ENCODE measurements at places on chromosomes 1 and 21.

- DNase-seq, result no peak
These were observed 47.7 kb downstream of the TTC13 start for GRCh38 chr1:230930986-230931385.

DNA sequence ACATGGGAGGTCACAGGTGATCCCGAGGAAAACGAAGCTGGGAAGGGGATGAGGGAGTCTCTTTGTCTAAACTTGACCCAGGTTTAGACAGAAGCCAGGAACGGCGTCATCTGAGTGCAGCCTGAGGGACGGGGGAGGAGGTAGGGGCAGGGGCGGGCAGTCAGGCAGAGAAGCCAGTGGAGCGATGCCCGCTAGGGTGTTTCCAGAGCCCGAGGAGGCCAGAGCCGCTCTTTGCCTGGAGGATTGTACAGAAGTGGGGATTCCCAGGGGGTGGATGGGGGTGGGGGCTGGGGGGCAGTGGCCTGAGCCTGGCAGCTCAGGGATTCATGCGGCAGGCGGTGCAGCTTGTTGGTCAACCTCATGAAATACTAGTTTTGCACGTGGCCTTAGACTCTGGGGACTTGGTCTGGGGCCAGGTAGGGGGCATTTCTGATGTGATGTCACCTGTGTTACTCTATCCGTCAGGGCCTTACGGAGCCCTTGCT lies 58.4 kb downstream of the VPS26C start:
- DNase-seq, result no peak

GRCh38 chr1:8004113-8004802 lies 21.9 kb downstream of the ERRFI1 start:
- no peak for DNase-seq

- no peak for DNase-seq
These were observed 13.4 kb downstream of the CFAP74 start for GRCh38 chr1:1990222-1990621.

- DNase-seq, result peak; percentile 62
These were observed 18.1 kb downstream of the B3GALT5 start for GRCh38 chr21:39630827-39631226.

- peak; percentile 38 for DNase-seq
These were observed 604 bp downstream of the FGR start for GRCh38 chr1:27634177-27634984.

Data from M059J (cell line).